ENCODE measurements at places on chromosomes 16 and 17. TPM values are rescaled to one million over a fixed set of nuclear protein-coding genes. Genes with fewer than 3 reads are reported as not detected.

DNA sequence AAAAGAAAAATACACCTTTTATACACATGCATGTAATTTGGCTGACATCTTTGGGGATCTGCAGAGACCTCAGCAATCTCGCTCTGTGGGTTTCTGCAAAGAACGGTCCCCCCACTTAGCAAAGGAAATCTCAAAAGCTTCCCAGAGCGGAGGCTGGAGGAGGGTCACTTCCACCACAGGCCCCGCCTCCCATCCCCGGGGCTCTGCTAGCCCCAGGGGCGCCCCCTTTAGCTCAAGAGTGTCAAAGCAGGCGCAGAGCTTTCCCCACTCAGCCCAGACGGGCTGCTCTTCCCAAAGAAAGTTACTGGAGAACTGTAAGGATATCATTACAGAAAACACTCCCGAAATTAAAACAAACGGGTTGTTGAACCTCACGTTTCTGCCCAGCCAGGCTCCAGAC is 11.4 kb downstream of the SLC13A5 start:
- DNase-seq, result no peak

GRCh38 chr16:75081179-75081859 is 35.3 kb downstream of the LDHD start:
- DNase-seq, result no peak

TBC1D26 gene
- 0.78 TPM for total RNA-seq

GRCh38 chr16:64370112-64370511 is 751.8 kb downstream of the CDH11 start:
- no peak for DNase-seq

DNA sequence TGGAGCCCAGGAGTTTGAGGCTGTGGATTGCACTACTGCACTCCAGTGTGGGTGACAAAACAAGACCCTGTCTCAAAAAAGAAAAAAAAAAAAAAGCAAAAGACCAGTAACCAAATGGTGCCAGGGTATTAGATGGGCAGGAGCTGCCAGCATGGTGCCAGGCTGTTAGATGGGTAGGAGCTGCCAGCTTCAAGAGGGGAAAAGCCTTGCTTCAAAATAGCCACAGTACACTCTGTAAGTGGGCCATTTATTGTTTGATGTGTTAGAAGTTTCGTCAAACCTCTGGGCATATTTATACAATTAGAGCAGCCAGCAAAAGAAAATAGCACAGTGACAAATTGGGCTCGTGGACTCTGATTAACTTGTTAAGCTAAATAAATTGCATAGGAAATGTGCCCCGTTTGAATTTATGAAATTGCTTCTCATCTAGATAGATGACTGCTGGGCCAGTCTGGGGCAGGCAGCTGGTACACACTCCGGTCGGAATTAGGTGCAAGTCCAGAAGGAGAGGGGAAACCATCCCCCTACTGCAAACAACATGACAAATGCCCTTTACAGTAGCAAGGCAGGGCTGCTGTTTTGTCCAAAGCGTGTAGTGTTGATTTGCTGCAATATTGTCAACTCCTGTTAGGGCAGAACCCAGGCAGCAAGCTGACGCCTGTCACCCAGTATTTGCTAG is 126.3 kb upstream of the IRX3 start:
- no peak for DNase-seq

PRSS8 gene
- total RNA-seq, result not detected

ABCC12 gene
- total RNA-seq, result not detected

DNA sequence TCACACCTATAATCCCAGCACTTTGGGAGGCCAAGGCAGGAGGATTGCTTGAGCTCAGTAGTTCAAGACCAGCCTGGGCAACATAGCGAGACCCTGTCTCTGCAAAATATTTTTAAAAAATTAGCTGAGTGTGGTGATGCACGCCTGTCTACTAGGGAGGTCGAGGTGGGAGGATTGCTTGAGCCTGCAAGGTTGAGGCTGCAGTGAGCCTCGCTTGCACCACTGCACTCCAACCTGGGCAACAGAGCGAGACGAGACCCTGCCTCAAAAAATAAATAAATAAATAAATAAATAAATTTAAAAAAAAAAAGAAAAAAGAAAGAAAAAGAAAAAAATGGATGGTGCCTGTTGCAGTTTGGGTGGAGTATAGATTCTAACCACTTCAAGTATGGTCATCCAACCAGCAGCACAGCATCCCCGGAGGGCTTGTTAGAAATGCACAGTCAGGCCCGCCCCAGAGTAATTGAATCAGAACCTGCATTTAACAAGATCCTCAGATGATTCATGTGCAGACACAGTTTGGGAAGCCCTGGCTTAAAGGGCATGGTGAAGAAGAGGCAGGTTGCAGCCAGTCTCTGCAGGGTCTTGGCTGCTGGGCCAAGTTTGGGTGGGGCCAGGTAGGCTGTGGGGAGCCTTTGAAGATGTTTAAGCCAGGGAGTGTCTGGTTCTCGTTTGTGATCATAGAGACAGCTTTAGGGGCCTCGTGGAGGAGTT is 40.8 kb downstream of the MRC2 start:
- DNase-seq, result no peak

DNA sequence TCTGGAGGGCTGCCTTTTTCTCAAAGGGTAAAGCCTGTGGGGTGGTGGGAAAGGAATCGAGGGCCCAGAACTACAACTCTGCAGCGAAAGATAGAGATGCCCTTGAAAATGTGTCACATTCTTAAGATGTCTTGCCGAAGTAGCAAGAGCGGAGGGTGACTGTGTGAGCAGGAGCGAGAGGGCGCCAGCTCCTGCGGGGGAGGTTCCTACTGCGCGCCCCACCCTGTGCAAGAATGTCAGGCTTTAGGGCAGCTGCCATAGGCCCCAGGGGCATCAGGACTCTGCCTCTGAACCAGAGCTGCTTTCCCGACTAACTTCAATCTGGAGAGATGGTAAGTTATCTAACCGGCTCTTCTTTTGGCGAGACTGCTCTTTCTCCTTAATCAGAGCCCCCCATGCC is 11.8 kb upstream of the ITGAE start:
- DNase-seq, result no peak

SPATA32 gene
- 0.37 TPM for total RNA-seq

GRCh38 chr17:45222289-45222995 is 757 bp downstream of the FMNL1 start:
- DNase-seq, result peak; percentile 62

DNA sequence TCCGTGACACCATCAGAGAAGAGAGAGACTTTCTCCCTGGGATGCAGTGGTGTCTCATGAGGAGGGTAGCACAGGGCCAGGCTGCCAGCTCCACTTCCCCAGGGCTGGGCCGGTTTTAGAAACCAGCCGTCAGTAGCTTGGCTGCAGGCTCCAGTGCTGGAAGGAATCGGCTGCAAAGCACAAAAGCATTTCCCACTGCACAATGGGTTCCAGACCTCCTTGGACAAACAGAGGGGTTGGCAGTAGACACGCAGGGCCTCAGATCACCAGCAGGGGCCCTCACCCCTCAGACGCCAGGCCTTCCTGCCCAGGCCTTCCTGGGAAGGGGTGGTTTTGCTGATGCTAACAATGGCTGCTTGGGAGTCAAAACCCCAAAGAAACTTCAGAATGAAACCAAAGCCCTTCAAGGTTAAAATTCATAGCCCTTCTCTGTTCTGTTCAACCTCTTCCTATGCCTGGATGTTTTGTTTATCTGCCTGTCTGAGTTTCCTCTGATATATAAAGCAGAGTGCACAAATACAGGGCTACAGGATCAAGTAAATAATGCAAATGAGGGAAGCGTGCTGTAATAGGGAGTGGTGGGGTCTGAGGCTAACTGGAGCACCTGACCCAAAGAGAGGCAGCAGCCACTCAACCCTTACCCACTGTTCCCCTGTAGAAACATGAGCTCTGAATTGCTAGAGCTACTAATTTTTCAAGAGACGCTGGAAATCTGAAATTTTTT is 26.2 kb downstream of the TEKT5 start:
- no peak for DNase-seq

- no peak for DNase-seq
Observed at GRCh38 chr16:76235025-76235424, 42.2 kb upstream of the CNTNAP4 start.

STARD3 gene
- total RNA-seq, result 62.7 TPM

SEZ6L2 gene
- total RNA-seq, result 0.35 TPM

SHISA9 gene
- total RNA-seq, result 0.07 TPM

- no peak for DNase-seq
Observed at GRCh38 chr17:7712111-7712771, 5.3 kb upstream of the DNAH2 start.

DNA sequence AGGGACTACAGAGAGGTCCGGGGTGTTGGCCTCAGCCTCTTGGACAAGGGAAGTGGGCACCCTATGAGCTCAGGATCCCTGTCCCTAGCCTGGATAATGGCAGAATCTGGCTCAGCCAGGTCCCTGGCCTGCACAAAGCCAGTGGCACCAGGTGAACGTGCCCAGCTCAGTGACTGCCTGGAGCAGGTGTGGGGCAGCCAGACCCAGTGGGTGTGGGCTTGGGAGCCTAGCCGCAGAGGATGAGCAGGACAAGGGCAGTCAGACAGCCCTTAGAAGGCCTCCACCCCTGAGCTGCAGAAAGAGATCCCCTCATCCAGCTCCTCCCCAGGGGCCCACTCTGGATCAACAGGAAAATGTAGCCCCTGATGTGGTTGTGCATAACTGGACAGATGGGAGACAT is 585.3 kb downstream of the KCNJ18 start:
- DNase-seq, result no peak

GRCh38 chr17:77962348-77962747 is 3.8 kb downstream of the TNRC6C start:
- DNase-seq, result no peak

- DNase-seq, result no peak
Observed at GRCh38 chr16:9370061-9370491, 278.6 kb downstream of the HAPSTR1 start.

DNA sequence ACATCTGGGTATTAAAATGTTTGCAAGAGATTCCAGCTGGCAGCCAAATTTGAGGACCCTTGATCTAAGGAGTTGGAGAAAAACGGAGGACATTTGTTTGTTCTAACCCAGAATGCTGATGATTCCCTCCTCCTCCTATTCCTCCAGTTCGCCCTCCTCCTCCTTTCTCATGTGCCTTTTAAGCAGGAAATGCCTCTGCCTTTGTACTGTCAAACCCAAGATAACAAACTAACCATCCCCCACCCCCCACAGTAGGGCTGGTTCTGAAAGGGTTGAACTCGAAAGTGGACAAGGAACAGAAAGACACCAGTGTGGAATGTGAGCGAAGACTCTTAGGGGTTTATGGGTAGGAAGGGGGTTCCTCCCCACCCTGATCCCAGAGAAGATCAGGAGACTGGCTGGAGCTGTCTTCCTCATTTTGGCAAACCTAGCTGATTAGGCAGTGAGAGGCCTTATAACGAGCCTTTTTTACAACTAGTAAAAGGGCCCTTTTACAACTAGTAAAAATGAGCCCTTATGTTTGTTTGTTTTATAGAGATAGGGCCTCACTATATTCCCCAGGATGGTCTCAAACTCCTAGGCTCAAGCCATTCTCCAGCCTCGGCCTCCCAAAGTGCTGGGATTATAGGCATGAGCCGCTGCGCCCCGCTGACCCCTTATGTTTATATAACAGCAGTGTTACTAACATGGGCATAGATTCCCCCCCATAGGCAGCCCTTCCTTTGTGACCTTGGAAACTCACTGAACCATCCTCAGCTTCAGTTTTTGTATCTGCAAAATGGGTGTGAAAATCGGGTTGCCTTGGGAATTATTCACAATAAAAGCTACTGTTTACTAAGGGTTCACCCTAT is 975 bp downstream of the CHD9 start:
- no peak for DNase-seq

DNA sequence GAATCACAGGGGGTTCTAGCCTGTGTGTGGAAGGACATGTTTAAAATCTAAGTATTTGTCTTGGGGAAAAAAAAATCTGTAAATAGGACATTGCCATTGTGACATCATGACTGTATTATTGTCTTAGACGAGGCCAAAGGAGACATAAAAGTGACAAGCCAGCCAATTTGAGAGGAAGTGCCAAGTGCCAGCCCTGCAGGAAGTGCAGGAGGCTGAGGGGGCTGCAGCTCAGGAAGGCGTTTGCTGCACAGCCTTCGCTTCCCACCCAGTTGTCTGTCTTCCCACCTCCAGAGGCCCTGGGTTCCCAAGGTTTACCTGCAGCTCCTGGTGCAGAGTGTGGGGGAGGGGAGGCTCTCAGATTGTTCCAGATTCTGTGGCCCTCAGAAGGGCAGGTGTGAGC is 1.3 kb downstream of the ADCY7 start:
- DNase-seq, result no peak

DNA sequence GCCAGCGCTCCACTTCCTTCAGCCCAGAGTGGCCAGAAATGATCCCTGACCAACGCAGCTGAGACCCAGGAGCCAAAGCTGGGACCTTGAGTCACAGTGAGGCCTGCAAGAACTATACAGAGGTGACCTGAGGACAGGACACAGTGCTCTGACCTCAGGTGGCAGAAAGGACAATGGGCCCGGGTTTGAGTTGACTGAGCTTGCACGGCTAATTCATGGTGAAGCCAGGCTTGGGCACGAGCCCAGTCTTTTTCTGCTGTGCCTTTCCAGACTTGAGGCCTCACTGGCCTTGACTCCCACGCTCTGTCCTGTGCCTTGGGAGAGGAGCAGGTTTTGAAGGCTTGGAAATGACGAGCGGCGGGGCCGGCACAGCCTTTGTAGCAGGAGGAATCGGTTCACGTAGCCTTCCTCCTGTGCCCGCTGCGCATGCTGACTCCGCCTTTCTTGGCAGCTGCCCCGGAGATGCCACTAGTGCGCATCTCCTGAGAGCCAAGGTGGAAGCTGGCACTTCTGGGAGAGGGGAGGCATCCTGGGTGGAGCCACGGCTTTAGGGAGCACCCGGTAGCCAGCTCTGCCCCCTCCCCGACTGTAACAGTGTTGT is 34.9 kb downstream of the NDEL1 start:
- no peak for DNase-seq

DNA sequence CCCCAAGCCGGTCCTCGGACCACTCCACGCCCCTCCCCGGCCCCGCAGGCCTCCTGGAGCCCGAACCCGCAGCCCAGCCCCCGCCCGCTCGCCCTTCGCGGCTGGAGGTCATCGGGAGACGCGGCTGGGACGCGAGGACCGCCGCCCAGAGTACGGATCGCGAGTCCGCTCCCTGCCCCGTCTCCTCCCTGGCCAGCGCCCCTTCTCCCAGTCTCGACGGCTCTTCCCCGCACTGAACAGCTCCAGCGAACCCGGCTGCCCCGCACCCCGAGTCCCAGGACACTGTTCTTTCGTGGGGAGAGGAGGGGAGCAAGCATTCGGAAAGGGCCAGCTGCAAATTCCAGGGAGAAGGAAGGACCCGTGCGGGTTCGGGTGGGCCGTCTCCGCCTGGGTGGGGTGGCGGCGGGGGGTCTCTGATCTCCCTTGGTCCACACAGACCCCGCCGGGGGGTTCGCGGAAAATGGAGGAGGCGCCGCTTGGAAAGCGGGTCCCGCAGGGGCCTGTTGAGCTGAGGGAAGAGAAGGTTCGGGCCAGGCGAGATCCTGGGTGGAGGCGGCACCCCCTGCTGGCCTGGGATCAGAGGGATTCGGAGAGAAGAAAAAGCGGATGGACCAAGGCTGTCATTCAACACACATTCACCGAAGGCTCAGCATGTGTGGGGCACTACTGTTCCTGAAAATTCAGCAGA is 632 bp upstream of the RTN4RL1 start:
- no peak for DNase-seq

- no peak for DNase-seq
Observed at GRCh38 chr17:17808706-17809432, 27.9 kb downstream of the SREBF1 start.

Data from activated naive CD4-positive, alpha-beta T cell treated with anti-CD3 and anti-CD28 coated beads, Interleukin-2, amount 50 U/mL, for 72 hours (primary cell).